Stimulated activated CD4-positive, alpha-beta T cell treated with anti-CD3 and anti-CD28 coated beads, Interleukin-1b, Interleukin-23, amount 100 ng/mL, for 4 hours (primary cell): ENCODE measurements at places on chromosomes 7 and 10.

- no peak for DNase-seq
These were observed 282.8 kb downstream of the RPS24 start for GRCh38 chr10:78316451-78316931.

- no peak for DNase-seq
These were observed 760 bp upstream of the FOXK1 start for GRCh38 chr7:4681218-4681851.

- DNase-seq: no peak
These were observed 77.1 kb downstream of the GSAP start for GRCh38 chr7:77338883-77339629.

DNA sequence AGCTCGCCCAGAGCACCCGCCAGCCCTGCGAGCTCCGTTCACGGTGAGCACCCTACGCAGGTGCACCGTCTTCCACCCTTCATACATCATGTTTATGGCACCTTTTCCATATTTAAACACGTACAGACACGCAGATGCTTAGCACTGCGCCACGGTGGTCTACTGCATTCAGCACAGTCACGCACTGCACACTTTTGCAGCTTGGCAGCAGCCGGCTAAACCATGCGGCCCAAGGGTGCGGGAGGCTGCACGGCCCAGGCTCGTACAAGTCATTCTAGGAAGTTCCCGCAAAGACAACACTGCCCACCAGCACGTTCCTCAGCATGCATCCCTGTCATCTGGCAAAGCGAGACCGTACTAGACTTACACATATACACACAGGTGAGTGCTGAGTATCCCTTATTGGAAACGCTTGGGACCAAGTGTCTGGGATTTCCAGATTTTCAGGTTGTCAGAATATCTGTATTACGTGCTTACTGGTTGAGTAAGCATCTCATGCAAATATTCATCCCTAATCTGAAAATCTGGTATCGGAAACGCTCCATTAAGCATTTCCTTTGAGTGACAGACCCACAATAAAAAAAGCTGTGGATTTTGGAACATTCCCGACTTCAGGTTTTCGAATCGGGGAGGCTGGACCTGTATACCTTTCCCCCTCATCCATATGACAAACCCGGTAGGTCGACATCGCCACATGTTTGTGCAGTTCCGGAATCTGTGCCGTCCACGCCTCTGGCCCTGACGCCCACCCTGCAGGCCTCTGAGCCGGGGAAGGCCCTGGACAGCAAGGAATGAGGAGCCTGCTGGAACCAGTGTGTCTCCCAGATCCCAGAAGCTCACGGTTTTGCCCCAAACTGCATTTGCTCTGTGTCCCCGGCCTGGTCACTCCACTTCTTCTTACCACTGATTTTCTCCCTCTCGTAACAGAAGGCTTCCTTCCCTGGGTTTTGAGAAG lies 222.2 kb downstream of the ELFN1 start:
- no peak for DNase-seq

DNA sequence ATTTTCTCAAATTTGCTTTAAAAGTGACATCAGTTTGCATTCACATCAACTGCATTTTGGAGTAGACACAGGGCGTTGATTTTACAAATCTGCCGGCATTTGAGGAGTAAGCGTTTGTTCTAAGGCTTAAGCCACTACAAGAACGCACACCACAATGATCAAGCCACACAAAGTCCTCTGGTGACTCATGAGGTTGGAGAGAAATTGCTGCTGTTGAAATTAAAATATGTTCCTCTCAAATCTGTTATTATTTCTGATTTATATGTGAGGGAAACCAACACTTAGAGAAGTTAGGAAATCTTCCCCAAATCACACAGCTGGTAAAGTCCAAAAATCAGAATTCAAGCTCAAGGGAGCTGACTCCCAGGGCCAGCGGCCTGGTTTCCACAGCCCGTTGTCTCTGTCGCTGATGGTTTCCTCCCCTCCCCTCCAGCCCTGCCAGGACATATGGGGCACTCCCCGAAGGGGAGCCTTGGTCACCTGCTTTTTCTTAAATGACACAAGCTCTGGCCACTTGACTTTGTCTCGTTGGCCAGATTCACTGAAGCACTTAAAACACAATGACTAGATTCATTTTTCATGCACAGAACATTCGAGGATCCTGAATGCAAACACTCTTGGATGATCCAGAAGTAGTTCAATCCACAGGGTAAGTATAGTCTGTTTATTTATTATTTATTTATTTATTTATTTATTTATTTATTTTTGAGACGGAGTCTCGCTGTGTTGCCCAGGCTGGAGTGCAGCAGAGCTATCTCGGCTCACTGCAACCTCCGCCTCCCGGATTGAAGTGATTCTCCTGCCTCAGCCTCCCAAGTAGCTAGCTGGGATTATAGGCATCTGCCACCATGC lies 29.2 kb upstream of the KLF6 start:
- DNase-seq: no peak

DNA sequence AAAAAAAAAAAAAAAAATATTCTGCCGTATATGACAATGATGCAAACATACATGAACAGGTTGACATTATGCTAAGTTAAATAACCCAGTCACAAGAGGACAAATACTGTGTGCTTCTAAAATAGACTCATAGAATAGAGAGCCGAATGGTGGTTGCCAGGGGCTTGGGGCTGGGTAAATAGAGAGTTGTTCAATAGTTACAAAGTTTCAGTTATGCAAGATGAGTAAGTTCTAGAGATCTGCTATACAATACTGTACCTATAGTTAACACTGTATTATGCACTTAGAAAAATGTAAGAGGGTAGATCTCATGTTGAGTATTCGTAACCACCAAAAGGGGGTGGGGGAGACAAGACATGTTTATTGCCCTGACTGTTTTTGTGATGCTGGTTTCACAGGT lies 77.1 kb upstream of the GNAI1 start:
- no peak for DNase-seq

DNA sequence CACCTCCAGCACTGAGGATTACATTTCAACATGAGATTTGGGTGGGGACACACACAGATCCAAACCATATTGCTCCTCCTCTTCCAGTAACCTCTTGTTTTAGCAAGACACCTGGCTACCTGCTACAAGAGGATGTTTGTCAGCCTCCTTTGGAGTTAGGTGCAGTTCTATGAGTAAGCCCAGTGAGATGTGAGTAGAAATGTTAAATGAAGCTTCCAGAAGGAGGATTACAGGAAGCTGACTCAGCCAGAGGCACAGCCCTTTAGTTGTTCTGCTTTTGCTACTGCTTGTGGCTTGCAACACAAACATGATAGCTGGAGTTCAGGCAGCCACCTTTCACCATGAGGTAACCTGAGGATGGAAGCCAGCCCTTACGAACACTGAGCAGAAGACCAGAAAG lies 382.7 kb upstream of the RNF32 start:
- DNase-seq: no peak

GRCh38 chr7:23964715-23965114 lies 254.7 kb downstream of the STK31 start:
- no peak for DNase-seq

DNA sequence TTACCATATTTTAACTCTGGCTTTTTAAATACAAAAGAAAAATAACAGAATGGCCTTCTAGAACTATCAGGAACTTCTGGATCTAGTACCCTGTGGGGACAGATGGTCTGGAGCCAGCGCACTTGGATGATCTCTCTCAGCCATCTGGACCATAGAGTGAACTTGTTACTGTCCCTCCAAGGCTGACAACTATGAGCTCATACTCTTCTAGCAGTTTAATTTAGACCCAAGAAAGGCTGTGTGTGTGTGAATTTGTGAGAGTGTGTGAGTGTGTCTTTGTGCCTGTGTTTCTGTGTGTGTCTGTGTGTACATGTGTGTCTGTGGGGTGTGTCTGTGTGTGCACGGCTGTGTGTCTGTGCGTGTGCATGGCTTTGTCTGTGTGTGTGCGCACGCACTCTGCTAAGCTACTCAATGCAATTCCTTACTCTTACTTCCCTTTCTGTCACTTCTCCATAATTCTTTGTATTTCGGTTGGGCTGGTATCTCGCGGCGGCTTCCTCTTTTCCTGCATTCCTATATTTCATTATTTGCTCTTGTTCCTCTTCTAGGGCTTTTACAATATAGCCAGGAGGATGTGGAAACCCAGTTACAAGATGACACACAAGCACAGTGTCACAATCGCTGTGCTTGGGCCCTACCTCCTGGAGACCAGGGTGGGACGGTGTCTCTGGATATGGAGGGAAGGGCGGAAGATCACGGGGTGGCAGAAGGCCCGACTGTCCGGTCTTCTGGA lies 51.9 kb downstream of the IKZF1 start:
- DNase-seq: no peak

GRCh38 chr10:3248526-3249306 lies 76.1 kb upstream of the PITRM1 start:
- no peak for DNase-seq

DNA sequence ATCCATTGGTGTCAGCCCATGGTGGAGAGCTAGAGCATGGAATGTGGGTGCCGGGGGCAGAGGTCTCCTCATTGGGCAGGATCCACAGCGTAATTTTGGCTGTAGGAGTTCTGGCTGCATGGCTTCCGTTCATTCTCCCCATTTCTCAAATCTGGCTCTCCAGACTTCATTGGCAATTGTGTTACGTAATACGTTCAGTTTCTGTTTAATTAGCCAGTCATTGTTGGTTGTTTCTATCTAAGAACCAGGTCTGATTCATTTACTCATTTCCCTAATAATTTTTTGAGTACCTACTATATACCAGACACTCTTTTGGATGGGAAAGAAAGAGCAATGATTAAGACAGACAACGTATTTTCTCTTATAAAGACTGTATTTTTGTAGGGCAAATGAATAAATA lies 299.6 kb downstream of the CSTF2T start:
- no peak for DNase-seq

DNA sequence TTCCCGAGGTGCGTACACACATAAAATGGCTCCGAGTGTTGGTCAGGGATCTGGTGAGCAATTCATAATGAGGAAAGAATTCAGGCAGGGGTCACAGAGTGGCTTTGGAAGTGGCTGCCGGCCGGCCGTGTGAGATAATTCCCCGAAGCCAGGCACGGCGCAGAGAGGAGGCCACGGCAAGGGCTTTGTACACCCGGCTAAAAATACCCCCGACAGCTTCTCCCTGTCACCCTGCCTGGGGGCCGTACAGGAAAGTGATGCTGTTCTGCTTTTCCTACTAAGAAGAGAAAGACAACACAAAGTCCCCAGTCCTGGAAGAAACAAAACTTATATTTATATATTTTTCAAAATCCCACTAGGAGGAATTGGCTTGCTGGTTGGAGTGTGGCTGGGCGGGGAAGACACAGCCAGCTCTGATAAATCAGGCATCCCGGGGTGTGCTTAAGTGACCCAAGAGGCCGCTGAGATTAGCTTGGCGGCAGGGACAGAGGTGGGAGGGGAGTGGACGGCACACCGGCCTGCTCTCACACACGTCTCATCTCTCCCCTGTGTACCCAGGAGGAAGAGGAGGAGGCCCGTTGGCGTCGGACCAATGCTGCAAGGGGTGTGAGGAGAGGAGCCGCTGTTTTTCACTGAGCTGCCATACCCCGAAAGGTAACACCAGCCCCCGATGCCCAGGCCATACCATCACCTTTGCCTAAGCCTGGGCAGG lies 70.5 kb downstream of the ZMIZ1 start:
- DNase-seq: no peak

- DNase-seq: no peak
These were observed 54.7 kb downstream of the STEAP1B start for GRCh38 chr7:22445140-22445743.

DNA sequence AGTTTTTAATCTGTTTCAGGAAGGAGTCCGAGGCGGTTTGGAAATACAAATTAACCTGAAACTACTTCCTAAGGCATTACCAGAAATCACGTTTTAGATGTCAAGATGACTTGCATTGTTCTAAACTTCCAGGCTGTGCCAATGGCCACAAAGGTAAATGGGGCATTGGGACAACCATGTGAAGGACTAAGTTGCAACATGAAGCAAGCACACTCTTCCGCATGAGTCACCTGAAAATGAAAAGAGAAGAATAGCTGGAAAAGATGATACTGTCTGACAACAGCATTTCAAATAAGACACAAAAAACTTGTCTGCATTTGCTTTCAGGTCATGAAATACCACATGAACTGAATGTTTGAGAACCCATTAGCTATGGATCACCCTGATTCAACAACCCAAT lies 262.1 kb downstream of the AHR start:
- DNase-seq: no peak

- no peak for DNase-seq
These were observed 362.7 kb upstream of the SHH start for GRCh38 chr7:156175003-156175402.

GRCh38 chr10:124616040-124616835 lies 127.9 kb downstream of the FAM53B start:
- no peak for DNase-seq

DNA sequence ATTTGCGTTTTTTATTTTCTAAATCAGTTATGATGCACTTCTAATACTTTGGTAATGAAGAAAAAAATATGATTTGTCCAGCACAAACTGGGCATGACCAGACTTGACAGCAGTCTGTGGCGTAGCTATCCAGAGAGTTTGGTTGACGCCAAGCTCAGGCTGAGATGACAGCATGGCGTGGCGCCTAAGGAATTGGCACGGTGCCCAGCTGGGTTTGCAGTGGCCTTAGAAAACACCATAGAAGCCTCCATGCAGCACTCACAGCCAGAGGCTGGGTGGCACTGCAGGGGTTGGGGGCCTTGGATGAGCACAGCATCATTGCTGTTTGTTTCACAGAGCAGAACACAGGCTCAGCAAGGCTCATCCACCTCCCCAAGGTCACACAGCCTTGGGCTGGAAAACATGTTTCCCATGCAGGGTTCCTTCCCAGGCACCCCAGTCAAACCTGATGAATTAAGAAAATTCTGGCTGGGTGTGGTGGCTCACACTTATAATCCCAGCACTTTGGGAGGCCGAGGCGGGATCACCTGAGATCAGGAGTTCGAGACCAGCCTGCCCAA lies 88.9 kb downstream of the GTF2IRD1 start:
- DNase-seq: no peak

DNA sequence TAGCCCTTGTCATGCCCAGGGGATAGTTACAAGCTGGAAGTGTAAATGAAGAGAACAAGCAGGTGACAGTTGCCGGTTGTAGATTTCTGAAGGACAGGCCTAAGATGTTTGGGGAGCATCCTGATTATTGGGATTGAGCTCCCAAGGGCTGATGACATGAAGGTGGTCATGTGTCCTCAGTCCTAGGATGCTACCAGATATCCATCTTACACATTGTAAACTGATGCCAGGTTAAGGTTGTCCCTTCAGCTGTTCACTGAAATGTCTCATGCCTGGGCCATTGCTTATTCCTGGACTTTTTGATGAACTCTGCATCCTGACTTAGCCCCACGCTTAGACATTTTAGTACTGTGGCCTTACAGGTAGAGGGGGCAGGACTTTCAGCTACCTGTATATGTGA lies 1.3 kb downstream of the ZMIZ2 start:
- DNase-seq: no peak

DNA sequence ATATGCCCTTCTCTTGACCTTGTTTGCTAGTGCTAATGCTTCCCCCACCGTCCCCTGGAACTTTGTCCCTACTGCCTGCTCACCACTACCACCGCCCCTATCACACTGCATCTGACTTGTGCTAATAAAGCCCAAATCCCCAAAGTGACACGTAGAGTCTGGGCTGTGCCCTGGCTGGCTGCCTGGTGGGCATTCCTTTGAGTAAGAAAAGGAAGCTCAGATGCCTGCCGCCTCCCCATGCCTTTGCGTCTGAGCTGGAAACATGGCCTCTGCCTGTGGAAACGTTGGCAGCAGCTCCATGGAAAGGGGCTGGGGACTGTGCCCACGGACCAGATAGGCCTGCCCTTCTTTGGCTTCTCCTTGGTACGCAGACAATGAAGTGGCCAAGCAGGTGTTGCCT lies 138.3 kb downstream of the CYP26A1 start:
- no peak for DNase-seq

- DNase-seq: no peak
These were observed 16.6 kb downstream of the WDFY4 start for GRCh38 chr10:48701139-48701901.
